ENCODE measurements at places on chromosomes 4 and X.

GRCh38 chr4:159926871-159927270, 824.0 kb downstream of the RAPGEF2 start:
- DNase-seq = no peak

DNA sequence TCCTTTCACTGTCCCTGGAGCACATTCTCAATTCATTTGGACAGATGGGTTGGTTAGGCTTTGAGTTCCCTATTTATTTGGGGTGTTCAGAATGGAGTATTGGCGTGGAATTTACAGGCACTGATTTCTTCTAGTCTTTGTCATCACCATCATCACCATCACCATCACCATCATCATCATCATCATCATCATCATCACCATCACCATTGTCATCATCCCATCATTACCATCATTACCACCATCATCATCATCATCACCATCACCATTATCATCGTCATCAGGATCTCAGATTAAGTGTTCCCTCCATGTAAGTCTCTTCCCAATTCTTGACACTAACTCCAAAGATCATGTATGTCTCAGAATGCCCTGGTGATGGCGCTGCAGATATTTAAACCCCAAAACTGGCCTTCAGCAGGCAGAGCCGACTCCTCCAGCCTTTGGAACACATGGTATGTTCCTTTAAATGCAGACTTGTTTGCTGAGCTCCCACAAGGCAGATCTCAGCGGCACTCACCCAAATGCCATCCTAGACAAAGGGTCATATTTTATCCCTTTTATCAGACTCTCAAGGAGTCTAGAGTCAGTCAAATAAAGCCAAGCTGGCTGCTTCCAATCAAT, 19.8 kb upstream of the FAM9A start:
- no peak for DNase-seq

DNA sequence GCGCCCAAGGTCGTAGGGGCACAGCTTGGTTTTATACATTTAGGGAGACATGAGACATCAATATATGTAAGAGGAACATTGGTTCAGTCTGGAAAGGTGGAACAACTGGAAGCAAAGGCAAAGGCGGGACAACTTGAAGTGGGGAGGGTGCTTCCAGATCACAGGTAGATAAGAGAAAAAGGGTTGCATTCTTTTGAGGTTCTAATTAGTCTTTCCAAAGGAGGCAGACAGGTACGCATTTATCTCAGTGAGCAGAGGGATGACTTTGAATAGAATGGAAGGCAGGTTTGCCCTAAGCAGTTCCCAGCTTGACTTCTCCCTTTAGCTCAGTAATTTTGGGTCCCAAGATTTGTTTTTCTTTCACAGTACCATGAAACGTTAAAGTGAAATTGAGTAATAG, 223.2 kb downstream of the FAM47A start:
- no peak for DNase-seq

- no peak for DNase-seq
These were observed 324.6 kb downstream of the MID1IP1 start for GRCh38 chrX:39125834-39126233.

GRCh38 chr4:145396581-145396980, 85.1 kb upstream of the SMAD1 start:
- no peak for DNase-seq

DNA sequence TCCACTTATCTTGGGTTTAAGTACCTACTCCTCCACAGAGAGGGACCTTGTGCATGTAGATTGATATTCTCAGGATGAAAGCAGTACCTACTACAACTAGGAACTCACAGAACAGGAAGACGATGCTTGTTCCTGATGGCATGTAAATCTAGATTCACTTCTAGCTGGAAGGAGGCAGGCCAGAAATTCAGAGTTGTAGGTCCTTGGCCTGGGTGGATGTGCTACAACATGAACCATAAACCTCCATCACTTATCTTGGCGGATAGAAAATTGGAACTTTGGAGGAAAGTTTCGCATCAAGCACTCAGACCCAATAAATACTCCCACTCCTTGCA, 9.3 kb upstream of the SMIM20 start:
- DNase-seq = no peak

- DNase-seq = no peak
These were observed 137.3 kb downstream of the ELOVL6 start for GRCh38 chr4:110061076-110061475.

- DNase-seq = no peak
These were observed 107.7 kb downstream of the PHEX start for GRCh38 chrX:22139822-22140221.

DNA sequence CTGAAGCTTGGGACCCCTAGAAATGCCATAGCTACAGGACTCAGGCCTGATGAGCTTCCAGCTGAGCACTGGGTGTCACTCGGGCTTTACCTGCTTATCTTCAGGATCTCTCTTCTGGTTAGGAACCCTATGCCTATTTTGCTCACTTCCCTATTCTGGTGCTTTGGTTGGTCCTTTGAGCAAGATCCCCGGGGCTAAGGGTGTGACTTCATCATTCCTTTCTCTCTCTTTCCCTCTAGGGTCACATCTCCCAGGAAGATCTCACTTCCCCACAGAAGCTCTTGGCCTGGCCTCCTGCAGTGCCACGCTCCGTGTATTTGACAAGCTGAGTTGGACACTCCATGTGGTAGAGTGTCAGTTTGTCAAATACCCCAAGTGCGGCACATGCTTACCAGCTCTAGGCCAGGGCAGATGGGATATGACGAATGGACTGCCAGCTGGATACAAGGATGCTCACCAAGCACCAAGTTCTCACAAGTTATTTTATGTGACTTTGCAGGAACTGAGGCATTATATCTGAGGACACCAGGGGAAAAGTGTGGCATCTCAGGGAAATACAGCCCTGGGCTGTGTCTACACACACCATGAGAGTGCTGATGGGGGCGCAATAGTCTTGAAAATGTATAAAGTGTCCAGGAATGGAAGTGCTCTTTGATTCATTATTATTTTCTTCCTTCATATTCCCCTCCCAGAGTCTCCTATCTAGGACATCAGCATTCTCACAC, 21.1 kb downstream of the VSIG4 start:
- DNase-seq = no peak

GRCh38 chr4:110865611-110866259, 242.9 kb upstream of the PITX2 start:
- no peak for DNase-seq

GRCh38 chr4:82429728-82430192, 502 bp downstream of the HNRNPDL start:
- peak; percentile 66 for DNase-seq

GRCh38 chrX:42497356-42497755, 280.6 kb downstream of the PPP1R2C start:
- no peak for DNase-seq

DNA sequence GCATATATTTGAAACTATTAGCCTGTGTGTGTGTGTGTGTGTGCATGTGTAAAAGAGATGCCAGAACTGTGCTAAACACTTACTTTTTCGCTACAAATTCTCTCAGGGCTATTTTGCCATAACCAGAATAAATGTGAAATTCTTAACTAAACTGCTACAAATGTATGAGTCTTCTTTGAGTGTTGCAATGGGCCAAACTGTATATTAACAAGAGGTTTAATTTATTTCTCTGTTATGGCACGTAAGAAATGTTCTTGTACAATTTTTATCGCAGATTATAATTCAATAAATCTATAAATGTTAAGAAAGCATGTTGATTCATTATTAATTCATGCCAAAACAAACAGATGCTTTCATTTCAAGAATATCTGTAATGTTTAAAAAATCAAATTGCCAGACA, 454.5 kb upstream of the PCDH7 start:
- DNase-seq = no peak

DNA sequence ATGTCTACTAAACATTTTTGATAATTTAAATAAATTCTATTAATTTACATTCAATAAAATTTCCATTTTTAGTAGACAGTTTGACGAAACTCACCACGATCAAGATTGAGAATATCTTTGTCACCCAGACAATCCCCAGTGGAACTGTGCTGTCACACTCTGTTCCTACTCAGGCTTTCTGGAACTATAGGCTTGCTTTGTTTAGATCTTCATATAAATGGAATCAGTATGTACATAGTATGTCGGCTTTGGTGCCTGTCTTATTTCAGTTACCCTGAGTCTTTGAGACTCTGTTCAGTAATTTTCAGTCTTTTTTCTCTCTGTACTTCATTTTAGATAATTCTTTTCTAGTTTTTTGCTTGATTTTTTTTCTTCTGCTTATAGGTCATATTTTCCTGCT, 163.5 kb upstream of the EMCN start:
- no peak for DNase-seq

DNA sequence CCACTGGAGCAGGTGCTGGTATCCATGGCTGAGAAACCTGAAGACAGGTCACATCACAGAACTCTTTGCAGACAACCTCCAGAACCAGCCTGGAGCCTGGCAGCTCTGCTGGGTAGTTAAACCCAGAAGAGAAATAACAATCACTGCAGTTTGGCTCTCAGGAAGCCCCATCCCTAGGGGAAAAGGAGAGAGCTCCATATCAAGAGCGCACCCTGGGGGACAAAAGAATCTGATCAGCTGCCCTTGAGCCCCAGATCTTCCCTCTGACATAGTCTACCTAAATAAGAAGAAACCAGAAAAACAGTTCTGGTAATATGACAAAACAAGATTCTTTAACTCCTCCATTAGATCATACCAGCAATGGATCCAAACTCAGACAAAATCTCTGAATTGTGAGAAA, 823.2 kb upstream of the FRG1 start:
- no peak for DNase-seq

- DNase-seq = peak; percentile 13
These were observed 51.3 kb upstream of the NFKB1 start for GRCh38 chr4:102449751-102450352.

DNA sequence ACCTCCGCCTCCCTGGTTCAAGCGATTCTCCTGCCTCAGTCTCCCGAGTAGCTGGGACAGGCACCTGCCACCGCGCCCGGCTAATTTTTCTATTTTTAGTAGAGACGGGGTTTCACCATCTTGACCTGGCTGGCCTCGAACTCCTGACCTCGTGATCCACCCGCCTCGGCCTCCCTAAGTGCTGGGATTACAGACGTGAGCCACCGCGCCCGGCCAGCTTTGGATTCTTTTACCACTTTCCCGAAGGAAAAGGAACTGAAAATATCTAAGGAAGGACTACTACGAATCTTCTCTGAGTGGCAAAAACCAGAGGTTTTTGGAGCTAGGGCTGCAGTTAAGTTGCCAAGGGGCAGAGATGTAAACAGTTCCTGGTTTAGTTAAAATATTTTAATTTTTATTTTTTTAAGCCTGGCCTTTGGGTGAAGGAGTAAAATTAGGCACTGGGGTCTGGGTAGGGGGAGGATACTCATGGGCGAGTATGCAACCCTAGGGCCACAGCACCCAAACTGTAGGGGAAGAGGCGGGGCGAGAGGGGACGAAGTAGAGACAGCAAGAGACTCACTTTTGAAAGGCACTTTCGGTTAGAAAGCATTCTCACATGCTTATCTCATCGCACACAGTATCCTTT, 525 bp upstream of the CISD2 start:
- no peak for DNase-seq

DNA sequence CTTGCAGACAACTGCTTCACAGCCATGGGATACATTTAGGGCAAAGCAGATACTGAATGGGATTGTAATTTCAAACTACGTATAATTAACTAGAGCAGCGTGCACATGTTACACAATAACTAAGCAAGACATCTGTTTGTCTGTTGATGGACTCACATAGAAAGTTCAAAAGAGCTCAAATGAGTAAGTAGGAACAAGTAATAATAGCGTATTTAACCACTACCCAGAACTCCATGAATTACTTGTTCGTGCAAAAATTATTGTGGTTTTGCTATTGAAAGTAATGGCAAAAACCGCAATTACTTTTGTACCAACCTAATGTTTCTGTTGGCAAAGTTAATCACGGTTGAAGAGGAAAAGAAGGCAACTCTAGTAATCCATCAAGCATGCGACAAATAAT, 825.4 kb downstream of the PCDH18 start:
- DNase-seq = no peak

DNA sequence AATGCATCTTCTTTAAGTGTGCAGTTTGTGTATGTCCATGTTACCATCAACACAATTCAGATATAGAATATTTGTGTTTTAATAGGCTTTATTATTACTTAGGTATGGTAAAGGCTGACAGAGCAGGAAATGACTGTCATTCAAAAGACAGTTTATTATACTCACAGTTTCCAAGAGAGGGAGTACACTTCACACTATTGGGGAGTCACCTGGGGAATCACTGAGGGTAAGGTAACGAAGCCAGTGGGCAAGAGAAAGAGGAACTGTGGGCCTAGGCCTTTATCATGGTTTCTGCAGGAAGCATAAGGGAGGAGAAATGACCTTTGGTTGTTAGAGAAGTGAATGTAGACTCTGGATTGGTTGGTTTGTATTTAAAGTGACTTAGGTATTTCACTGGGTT, 235.1 kb upstream of the HCCS start:
- no peak for DNase-seq

DNA sequence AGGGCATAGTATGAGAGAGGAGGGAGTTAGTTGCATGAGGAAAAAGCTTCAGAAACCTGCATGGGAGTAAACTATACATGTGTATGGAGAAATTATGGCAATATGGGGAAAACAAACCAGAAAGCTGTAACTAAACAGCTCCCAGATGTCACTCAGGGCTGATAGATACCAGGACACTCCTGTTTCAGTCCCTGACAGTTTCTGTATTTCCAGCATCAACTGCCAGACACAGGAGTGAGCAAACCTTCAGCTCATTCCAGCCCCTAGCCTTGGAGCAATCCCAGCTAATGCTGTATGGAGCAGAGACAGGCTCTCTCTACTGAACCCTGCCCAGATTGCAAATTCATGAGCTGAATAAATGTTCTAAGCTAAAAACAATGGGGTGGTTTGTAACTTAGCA, 382.9 kb upstream of the MAGEB18 start:
- no peak for DNase-seq

DNA sequence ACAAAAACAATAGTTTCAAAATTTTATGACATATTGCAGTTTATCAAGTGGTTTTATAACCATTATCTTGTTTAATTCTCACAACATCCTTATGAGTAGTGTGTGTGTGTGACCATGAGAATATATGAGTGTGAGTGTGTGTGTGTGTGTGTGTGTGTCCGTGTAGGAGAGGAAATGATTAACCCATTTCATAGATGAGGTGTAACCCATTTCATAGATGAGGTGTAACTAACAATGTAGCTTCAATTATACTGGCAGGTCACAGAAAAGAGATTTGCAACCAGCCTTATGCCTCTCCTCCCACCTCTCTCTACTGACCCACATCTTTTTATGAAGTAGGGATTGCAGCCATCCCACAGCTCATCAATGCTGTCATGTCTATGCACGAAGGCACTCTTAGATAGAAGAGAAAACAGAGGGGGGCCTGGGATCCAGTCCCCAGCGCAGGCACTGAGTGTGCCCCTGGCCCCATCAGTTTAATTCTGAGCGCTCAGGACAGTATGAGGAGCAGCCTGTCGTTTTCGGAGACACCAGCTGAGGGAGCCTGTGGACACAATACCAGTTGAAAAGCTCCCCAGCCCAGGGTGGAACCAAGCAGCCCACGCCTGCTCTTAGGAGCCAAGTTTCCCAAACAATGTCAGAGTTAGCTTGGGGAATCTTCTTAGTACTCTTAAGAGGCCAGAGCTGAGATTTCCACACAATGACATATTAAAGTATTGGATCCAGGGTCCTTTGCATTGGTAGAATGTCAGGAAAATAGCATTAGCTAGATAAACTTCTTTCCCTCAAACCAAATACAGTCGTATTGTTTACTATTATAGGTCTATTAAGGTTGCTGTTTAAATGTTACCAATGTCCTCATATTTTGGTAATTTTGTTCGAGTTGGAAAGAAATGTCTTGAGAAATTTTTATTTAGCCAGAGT, 88.6 kb downstream of the PALLD start:
- no peak for DNase-seq

- no peak for DNase-seq
These were observed 394.6 kb downstream of the C4orf33 start for GRCh38 chr4:129490516-129490915.

- DNase-seq = no peak
These were observed 556.1 kb upstream of the TENM3 start for GRCh38 chr4:181687116-181687515.

- no peak for DNase-seq
These were observed 82.4 kb upstream of the MTM1 start for GRCh38 chrX:150486011-150486410.
